H4 (cell line): ENCODE measurements at places on chromosomes 3 and 15. TPM values are rescaled to one million over a fixed set of nuclear protein-coding genes. Genes with fewer than 3 reads are reported as not detected.

Gene SRGAP3
- total RNA-seq, result 1.5 and 1.8 TPM in 2 replicates

Gene ZBTB47
- 1.9 and 3.8 TPM in 2 replicates for total RNA-seq

Gene NSMCE3
- 10.8 and 11.9 TPM in 2 replicates for total RNA-seq

Gene LRRC31
- not detected in 2 replicates for total RNA-seq

Gene SNRPN
- 189 and 228 TPM in 2 replicates for total RNA-seq

Gene TICRR
- 5.1 and 5.3 TPM in 2 replicates for total RNA-seq

Gene SCG5
- 0.64 and 0.95 TPM in 2 replicates for total RNA-seq

Gene ADAMTS7
- total RNA-seq, result 1.5 and 5.5 TPM in 2 replicates

Gene PARP3
- total RNA-seq, result 7.7 and 7.9 TPM in 2 replicates

Gene COL6A5
- not detected in 2 replicates for total RNA-seq

Gene FOXB1
- not detected in 2 replicates for total RNA-seq

Gene CORO2B
- 0.33 and 0.64 TPM in 2 replicates for total RNA-seq

Gene ALPK3
- total RNA-seq, result 0.15 and 0.39 TPM in 2 replicates

Gene CHRD
- 1.3 and 3.6 TPM in 2 replicates for total RNA-seq

Gene LDHAL6B
- not detected in 2 replicates for total RNA-seq
